ENCODE measurements at places on chromosomes 16 and 17.
A peak's percentile ranks its signal among the peaks of the same experiment; 100 is the strongest.

- DNase-seq: no peak
These were observed 22.7 kb upstream of the PPM1D start for GRCh38 chr17:60577147-60577915.

GRCh38 chr16:66569131-66569530 lies 2.9 kb downstream of the CMTM1 start:
- DNase-seq: no peak

- no peak for DNase-seq
These were observed 1.0 kb downstream of the LMF1 start for GRCh38 chr16:969508-970385.

GRCh38 chr16:876041-876335 lies 75.5 kb upstream of the GNG13 start:
- no peak for DNase-seq

GRCh38 chr17:726271-726919 lies 6.0 kb upstream of the TLCD3A start:
- DNase-seq: no peak

DNA sequence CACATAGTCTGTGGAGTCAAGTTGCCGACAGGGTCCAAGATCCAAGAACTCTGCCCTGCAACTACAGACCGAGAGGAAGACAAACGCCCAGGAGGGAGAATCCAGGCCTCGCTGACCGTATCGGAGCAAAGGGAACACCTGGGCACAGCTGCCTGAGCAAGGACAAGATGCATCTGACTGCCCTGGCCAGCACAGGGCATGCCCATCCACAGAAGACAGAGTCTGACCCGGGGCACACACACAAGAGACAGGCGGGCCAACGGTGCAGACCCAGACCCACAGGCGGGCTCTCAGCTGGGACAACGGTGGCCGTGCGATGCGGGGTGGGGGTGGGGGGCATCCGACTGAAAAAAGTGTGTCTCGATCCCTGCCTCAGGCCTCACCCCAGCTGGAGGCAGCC lies 6.2 kb downstream of the RAB40B start:
- DNase-seq: no peak

DNA sequence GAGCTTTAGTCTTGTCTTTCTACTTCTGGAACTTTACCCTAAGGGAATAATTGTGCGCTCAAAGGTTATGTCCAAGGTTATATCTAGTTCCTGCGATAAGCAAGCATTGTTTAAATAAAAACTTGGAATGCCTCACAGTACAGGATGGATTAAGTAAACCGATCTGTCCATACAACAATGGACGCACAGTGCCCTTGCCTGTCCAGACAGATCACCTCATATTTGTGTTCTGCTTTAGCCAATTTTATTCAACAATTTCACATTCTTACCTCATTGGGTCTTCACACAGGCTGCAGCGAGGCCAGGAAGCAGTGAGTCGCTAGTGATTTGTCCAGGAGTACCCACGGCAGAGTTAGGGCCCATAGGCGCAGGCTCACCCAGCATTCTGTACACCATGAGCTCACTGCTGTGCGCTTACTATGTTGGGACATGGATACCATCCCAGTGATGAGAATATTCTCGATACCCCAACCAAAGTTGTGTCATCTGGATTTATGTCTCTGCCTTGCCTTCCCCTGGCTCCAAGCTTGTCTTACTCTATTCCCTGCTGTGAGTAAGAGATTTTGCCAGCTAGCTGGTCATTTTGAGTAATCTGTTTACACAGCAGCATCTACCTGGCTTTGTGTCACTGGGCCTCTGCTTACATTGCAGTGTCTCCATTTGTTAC lies 39.8 kb downstream of the USP43 start:
- no peak for DNase-seq

GRCh38 chr17:14355556-14355955 lies 54.7 kb downstream of the HS3ST3B1 start:
- no peak for DNase-seq

DNA sequence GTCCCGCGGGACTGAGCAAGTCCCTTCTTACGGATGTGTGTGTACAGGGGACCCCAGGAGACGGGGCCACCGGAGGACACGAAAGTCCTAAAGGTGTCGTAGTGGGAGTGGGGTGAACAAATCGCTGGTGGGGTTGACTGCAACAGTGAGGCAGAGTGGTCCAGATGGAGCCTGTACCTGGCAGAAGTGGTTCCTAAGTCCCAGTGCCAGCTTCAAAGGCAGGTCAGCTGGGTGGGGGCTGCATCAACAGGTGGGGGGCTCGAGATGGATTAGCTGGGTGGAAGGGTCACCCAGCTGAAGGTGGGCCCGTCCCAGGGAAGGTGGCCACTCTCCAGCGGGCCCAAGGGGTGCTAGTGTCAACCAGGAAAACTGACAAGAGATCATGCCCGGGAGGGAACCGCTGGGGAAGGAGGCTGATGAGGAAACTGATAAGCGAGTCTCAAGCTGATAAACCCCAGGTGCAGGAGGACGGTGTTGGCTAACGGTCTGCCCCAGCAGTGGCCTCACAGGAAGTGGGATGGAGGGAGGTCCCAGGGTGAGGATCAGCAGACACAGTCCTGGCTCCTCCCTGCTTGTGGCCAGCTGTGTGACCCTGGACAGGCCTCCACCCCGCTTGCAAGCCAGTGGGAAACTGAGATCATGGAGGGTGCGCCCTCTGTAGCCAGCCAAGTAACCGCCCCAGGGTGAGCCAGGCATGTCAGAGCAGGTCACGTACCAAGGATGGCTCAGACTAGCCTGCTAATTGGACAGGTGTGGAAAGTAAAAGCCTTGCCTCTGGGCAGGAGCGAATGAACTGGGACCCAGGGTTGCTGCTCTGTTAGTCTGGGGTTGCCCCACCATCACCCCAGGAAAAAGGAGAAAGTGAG lies 1.0 kb downstream of the ORAI3 start:
- peak; percentile 50 for DNase-seq

DNA sequence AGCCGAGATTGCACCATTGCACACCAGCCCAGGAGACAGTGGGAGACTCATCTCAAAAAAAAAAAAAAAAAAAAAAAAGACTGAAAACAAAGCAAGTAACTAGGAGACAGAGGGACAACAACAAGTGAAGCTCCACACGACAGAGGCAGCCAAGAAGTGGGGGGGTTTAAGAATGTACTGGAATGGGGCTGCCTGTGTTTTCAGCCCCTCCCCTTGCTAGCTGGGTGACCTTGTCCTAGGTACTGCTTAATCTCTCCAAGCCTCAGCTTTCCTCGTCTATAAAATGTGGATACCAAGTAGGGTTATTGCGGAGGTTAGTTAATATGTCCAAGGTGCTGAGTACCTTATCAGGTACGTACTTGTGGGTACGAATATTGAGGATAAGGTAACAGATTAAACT lies 163.8 kb upstream of the CACNG5 start:
- DNase-seq: no peak
